ENCODE measurements at places on chromosomes 4 and X. TPM values are rescaled to one million over a fixed set of nuclear protein-coding genes. Genes with fewer than 3 reads are reported as not detected.

DNA sequence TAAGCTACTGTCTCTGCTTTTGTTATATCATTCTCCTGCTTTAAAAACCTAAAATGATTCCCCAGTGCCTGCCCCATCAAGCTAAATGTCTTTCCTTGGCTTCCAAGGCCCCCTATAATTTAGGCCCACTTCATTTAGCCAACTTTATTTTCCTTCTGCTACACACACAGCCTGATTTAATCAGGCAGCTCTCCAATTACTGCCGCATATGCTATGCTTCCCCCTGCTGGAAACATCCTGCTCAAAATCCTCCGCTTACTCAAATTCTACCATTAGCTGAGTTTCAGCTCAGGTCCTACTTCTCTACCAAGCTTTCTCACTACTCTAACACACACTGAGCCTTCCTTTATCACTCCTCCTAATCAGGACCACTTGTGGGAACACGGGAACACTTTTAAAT, 17.0 kb downstream of the LAMP2 start:
- DNase-seq = peak; percentile 44

GRCh38 chr4:7831330-7831729, 108.3 kb downstream of the AFAP1 start:
- peak; percentile 77 for DNase-seq

The HNRNPDL gene
- 218 TPM for total RNA-seq

DNA sequence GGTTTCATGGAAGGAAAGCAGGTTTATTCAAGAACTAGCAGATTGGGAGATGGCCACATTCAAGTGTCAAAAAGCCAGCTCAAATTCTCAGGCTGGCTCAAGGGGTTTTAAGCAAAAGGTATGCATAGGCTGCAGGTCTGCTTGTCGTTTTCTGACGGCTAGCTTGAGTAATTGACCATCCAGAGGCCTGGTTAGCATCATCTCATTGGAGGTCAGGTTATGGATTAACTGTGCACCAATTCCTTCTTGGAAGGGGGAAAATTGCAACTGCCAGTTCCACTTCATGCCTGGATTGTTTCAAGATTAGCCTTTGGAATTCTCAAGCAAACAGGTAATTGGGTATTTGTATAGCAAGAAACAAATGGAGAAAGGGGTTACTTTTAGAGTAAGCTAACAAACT, 62.1 kb downstream of the FUNDC1 start:
- no peak for DNase-seq

GRCh38 chrX:30887288-30887687, 1.8 kb downstream of the TAB3 start:
- DNase-seq = no peak

DNA sequence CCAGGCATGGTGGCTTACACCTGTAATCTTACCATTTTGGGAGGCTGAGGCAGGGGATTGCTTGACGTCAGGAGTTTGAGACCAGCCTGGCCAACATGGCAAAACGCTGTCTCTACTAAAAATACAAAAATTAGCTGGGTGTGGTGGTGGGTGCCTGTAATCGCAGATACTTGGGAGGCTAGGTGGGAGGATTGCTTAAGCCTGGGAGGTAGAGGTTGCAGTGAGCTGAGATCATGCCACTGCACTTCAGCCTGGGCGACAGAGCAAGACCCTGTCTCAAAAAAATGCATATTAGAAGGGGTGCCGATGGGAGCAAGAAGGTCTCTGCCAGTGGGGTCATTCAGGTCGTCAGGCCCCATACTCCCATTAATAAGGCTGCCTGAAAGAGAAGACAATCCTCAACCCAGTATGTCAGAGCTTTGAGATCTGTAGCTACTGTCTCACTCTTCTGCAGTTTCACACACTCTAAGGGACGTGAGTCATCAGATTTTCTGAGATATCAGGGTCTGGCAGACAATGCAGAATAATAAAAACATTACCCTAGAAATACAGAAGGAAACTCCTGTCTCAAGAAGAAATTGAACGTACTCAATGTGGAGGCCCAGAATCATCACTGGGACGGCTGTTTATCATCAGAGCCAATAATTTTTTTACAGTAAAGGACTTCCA, 176.7 kb upstream of the FAT1 start:
- DNase-seq = no peak

Measured in left lung (tissue), 14 donors.